Stimulated activated CD8-positive, alpha-beta memory T cell treated with anti-CD3 and anti-CD28 coated beads, Interleukin-4, amount 100 ng/mL, for 24 hours (primary cell): ENCODE measurements at places on chromosomes 7 and 10.

GRCh38 chr7:97351488-97351887 is 234.0 kb downstream of the SDHAF3 start:
- no peak for DNase-seq

- no peak for DNase-seq
Measured at GRCh38 chr10:58967551-58968388, 208.7 kb upstream of the PHYHIPL start.

GRCh38 chr10:74855027-74855426 is 28.6 kb downstream of the KAT6B start:
- DNase-seq, result no peak

DNA sequence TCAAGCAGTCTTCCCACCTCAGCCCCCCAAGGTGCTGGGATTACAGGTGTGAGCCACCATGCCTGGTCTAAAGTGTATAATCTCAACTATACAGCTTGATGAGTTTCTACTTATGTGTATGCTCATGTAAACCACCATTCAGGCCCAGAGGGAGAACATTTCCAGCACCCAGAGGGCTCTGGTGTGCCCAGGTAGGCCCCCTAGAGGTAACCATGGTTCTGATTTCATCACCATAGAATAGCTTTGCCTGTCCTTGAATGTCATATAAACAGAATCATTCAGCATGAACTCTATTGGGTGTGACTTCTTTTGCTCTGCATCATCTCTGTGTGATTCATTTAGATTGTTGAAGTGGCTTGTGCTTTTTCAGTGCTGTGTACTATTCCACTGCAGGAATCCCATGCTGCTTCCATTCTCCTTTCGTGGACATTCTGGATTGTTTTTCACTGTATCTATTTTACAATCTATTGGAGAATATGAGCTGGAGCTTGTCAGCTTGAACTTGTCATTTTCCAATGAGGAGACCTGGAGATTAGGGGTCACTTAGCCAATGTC is 35.2 kb downstream of the COL26A1 start:
- no peak for DNase-seq

GRCh38 chr7:116439841-116440549 is 59.5 kb upstream of the CAV2 start:
- no peak for DNase-seq

DNA sequence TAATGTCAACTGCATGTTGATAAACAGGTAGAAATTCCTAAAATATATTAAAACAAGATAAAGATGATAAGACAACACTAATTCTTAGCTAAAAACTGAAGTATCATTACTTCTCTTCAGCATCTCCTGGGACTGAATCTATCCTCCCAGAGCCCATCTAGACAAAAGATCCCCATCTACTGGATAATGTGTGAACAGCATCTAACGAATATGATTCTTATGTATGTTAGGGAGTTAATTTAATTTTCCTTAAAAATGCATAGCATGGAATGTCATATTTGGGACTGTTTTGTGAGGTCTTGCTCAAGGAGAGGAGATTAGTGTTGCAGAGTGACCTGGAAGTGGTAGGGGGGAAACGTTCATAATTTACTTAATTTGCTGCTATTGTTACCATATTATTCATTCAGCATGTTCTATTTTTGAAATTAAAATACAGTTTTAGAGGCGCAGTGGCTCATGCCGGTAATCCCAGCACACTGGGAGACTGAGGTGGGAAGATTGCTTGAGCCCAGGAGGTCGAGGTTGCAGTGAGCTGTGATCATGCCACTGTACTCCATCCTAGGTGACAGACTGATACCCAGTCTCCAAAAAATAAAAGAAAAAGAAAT is 305.1 kb upstream of the CSTF2T start:
- no peak for DNase-seq

- DNase-seq, result no peak
Measured at GRCh38 chr7:66507764-66508296, 120.9 kb upstream of the KCTD7 start.

- no peak for DNase-seq
Measured at GRCh38 chr7:676972-677385, 49.5 kb upstream of the DNAAF5 start.

DNA sequence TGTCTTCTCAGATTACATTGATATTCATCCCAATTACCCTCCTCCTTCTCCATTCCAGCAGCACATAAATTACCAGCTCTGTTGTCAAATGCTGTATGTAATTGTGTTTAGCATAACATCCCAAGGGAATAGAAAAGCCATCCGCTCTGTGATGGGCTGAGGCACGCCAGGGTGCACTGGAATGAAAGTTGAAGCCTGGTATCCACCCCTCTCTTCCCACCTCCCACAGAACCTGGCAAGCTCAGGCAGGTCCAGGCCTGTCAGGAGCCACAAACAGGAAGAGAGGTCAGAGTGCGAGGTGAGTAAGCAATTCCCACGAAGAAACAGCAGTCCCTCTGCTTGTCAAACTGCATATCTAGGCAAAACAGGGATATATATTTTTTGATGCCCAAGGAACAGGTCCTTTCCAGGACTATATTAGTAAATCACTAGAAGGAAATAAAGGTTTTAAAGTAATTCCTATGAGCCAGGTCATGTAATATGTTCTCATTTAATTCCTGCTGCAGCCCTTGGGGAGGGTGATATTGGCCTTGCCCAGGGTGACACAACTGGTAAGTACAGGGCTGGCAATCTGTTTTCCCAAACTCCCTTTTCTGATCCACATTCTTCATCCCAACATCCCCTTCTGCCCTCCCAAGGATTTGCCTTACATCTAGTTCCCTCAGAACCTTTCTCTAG is 155.6 kb upstream of the GHITM start:
- DNase-seq, result no peak

DNA sequence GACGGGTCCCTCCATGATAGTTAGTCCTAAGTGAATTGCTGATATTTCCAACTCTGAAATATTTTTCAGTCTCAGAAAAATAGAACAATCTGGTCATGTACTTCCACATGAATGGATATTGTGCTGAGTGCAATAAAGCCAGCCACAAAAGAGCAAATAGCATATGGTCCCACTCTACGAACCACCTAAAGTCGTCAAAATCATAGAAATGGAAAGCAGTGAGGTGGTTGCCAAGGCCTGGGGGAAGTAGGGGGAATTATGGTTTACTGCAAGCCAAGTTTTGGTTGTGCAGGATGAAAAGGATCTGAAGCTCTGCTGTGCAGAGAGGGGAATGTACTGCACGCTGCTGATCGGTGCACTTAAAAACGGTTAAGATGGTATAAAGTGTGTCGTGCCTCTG is 313.8 kb upstream of the ADARB2 start:
- DNase-seq, result no peak

DNA sequence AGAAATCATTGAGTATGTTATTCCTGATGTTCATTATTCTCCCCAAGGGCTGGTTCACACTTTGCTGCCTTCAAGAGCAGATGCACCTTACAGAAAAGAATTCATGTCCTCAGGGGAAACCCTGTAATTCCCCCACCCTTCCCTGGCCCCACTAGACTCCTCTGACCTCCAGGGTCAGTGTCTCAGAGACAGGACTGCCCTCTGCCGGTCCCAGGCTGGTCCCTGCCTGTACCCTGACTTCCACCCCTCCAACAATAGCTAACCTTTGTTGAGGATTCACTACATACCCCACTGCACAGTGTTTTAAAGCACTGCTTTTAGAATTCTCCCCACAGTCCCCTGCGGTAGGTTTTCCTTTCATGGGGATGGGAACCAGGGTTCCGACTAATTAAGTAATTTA is 4.4 kb upstream of the SEPHS1 start:
- DNase-seq, result no peak

DNA sequence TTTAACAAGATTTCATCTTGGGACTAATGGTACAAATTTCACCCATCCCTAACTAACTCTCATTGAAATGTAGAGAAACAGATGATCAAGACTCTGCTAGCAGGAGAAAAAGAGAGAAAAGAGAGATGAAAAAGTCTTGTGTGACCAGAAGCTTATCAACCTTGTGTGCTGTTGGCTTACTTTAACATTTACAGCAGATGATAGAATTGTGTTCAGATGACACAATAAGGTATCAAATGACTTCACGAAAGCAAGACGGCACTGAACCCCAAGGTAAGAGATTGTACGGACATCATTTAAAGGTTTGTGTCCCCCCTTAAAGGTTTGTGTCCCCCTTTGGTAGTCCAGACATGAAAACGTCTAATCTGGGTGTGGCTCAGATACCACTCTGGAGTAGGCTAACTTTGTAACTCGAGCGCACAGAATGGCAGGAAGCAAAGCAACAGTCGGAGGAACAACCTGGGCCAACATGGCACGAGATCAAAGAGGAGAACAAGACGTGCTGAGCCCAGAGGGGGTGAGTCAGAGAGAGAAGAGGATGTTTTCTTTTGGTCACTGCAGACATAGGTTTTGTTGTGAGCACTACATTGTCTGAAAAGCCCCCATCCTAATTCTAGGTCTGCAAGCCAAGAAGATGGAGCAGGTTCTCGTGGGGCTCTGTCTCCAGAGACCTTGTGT is 10.4 kb upstream of the LMBR1 start:
- no peak for DNase-seq

GRCh38 chr10:86815640-86816039 is 59.2 kb downstream of the BMPR1A start:
- no peak for DNase-seq

DNA sequence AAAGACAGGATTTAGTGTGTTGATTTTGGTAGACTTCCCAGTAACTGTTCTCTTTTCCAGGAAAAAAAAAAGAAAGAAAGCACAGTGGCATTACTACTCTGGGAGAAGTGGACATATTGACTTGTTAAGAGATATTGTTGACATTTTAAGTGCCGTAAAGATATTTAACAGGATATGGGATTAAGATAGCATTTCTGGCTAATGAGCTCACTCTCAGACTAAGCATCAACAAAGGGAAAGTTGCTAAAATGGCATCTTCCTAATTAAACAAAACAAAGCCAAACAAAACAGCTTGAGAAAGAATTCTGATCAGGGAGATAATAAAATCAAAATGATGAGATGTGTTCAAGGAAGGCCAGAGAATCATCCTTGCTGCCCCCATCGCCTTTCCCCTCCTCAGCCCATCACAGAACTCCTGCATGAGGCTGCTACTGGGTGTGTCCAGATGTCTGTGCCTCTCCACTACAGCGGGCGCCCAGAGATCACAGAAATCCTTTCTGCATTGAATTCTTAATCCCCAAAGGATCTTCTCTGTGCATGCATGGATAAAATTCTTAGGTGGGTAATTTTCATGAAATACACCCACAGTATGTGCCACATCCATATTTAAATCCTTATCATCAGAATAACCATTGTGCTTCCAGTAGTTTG is 270.5 kb downstream of the POU6F2 start:
- DNase-seq, result no peak

DNA sequence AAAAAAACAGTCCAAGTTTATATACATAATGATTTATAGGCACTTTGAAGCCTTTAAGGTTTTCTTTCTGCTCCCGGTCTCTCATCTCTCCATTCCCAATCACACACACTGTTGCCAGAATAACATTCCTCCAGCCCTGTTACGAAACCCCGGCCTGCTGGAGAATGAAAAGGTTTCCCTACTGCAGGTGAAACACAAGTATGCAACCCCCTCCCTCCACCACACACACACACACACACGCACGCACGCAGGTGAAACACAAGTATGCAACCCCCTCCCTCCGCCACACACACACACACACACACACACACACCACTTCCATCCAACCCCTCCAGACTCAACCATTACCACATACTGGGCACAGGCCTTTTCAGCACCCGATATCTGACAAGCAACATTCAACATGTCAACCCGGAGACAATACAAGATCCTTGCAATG is 87.5 kb downstream of the PARD3 start:
- no peak for DNase-seq

GRCh38 chr10:80900661-80901060 is 363.0 kb downstream of the SH2D4B start:
- DNase-seq, result no peak

GRCh38 chr10:35112571-35112970 is 14.1 kb upstream of the CREM start:
- DNase-seq, result no peak

- no peak for DNase-seq
Measured at GRCh38 chr10:131841661-131842139, 59.1 kb upstream of the PPP2R2D start.

DNA sequence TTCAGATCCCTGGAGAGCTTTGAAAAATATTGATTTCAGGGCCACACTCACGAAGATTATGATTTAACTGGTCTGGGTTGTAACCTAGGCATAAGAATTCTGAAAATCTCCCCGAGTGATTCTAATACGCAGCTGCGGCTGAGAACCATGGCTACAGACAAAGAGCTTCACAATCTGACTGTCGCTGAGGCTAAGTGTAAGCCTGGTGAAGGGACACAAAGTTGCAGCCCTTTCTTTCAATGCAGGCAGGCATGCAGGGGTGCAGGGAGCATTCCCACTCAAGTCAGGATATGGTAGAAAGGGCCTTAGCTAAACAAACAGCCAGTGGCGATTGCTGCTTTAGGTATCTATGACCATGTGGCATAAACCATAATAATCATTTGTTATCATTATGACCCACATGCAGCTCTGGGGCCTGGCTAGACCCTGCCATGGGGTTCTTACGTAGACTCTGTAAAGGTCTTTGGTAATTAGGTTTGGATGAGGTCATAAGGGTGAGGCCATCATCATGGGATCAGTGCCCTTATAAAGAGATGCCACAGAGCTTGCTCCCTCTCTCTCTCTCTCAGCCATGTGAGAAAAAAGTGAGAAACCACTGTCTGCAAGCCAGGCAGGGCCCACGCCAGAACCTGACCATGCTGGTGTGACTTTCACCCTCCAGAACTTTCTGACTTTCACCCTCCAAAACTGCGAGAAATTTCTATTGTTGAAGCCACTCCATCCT is 88.4 kb upstream of the LANCL2 start:
- DNase-seq, result no peak

GRCh38 chr7:30186725-30187124 is 51.9 kb downstream of the MTURN start:
- no peak for DNase-seq

- DNase-seq, result no peak
Measured at GRCh38 chr7:33806298-33807154, 98.8 kb upstream of the BMPER start.

GRCh38 chr7:47807126-47807525 is 141.1 kb downstream of the PKD1L1 start:
- no peak for DNase-seq

GRCh38 chr7:121595758-121596696 is 199.9 kb upstream of the FAM3C start:
- DNase-seq, result no peak
